ENCODE measurements at places on chromosomes 6 and 20.

- no peak for DNase-seq
Observed at GRCh38 chr20:59331721-59332329, 31.4 kb downstream of the EDN3 start.

GRCh38 chr6:291204-291696 lies 1.0 kb upstream of the DUSP22 start:
- DNase-seq: no peak

GRCh38 chr20:22285555-22285954 lies 298.8 kb downstream of the FOXA2 start:
- DNase-seq: no peak

DNA sequence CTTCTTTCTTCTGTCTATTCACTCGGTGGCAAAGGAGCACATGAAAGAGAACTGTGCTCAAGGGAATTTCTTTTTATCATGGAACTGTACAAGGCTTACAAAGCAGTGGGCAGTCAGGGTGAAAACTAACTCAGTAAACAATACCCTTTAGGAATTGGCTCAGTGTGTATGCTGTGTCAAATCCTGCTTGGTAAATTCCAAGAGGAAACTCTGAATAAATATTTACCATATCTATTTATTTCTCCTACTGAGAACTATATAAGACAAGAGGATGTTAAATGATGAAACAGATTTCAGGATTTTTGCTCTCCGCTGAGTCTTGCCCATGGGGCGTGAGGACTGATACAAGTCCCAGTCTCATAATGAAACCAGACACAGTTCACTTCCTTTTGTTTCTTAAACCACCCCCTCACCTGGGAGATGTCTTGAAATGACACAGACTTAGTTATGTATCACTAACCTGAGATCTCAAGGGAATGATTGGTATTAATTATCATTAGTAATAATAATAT lies 188.8 kb downstream of the BACH2 start:
- peak; percentile 33 for DNase-seq

DNA sequence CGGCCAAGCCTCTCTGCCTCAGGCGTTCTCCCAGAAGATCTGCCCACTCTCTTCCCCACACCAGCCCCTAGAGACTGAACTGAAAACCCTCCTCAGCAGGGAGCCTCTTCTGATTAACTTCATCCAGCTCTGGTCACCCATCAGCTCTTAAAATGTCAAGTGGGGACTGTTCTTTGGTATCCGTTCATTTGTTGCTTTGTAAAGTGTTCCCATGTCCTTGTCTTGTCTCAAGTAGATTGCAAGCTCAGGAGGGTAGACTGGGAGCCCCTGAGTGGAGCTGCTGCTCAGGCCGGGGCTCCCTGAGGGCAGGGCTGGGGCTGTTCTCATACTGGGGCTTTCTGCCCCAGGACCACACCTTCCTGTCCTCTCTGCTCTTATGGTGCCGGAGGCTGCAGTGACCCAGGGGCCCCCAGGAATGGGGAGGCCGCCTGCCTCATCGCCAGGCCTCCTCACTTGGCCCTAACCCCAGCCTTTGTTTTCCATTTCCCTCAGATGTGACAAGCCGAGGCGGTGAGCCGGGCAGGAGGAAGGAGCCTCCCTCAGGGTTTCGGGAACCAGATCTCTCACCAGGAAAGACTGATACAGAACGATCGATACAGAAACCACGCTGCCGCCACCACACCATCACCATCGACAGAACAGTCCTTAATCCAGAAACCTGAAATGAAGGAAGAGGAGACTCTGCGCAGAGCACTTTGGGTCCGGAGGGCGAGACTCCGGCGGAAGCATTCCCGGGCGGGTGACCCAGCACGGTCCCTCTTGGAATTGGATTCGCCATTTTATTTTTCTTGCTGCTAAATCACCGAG lies 14.2 kb downstream of the VEGFA start:
- DNase-seq: no peak

- no peak for DNase-seq
Observed at GRCh38 chr6:64220801-64221200, 585.2 kb downstream of the PHF3 start.

GRCh38 chr6:68637782-68638181 lies 2.7 kb downstream of the ADGRB3 start:
- no peak for DNase-seq

- DNase-seq: no peak
Observed at GRCh38 chr6:69102416-69102815, 467.3 kb downstream of the ADGRB3 start.

DNA sequence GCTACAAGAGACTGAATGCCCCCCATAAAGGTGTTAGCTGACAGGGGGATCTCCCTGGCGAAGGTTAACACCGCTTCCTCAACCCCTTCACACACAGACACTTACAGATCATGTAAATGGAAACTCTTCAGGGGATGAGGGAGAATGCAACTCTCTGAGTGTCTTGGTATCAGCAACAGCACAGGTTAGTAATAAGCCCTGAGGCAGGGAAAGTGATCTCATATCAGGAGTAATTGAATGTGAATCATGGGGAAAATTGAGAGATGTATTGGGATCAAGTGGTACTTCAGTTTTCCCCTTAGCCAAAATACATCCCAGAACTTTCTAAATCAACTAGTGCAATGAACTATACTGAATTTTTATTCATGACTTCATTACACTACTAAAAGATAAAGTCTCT lies 23.8 kb downstream of the OR2J3 start:
- no peak for DNase-seq

DNA sequence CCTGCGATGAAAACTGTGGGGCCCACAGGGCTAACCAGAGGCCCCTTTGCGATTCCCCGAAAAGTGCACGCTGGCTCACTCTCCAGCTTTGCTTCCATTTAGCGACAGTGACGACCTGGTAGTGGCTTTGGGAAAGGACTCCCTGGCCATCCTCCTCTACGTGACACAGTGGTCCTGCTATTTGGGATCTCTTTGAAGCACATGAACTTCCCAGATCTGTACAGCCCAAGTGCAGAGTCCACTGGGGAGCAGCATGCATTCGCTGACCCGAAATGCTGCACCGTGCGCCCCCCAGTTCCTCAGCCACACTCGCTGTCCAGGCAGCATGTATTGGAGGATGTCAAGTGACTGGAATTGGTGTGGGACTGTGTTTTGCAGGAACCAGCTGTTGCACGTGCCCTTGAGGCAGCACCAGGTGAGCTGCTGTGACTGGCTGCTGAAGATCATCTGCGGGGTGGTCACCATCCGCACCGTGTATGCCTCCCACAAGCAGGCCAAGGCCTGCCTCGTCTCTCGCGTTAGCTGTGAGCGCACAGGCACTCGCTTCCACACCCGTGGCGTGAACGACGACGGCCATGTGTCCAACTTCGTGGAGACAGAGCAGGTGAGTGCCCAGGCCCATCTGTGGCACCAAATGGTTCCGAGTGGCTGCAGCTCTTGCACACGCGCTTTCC lies 51.6 kb downstream of the SYNJ2 start:
- no peak for DNase-seq

DNA sequence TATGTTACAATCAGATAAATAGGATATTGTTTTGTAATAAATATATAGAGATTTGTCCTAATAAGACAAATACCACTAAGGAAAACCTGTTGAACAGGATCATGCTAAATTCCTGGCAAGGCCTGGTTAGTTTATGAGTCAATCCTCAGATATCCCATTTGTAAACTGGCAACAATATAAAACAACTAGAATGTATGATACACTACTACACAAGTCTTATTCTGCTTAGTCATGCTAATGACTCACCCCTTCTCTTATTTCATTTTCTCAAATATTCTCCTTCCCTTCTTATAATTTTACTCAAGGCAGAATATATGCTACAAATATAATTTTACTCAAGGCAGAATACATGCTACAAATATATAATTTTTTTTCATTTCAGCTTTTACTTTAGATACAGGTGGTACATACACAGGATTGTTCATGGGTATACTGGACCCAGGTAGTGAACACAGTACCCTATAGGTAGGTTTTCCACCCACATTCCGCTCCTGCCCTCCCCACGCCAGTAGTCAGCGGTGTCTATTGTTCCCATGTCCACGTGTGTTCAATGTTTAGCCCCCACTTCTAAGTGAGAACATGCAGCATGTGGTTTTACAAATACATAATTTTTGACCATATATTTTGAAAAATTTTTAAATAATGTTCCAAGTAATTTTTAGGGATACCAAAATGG lies 6.3 kb downstream of the OSER1 start:
- no peak for DNase-seq

DNA sequence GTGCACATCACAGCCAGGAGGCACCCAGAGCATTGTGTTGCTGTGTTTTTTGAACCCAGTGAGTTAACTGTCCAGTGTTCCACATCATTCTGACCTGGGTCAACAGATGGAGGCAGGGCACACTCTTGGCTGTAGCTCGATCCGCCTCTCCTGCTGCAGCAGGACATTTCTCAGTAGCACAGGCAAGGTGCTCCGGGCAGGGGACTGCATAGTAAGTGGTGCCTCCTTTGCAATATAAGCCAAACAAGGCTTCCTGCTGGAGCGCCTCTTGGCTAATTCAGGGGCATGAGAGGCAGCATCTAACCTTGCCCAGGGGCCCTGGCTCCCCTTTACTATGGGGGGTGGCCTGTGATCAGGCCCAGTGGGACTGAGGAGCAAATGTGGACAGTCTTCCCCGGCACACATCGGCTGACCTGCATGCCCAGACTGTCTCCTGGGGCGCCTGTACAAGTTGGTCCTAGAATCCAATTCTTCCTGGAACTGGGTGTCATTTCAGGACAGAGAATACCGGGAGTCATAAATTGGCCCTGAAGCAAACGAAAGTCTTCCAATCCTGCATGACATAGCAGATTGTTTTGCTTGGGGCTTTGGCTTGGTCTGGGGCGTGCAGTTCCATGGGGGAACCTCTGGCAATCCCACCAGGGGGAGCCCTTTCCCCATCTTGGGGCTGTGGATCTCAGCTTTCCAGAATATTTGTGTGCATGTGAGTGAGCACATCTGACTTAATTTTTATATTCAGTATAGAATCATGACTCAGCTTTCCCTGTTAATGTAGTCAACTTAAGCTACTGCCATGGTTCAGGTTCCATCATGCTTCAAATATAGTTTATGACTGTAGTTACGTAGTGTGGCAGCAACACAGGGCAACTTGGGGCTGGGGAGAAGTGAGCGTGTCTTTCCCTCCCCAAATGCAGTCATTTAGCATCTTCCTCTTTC lies 56.0 kb upstream of the DDR1 start:
- DNase-seq: peak; percentile 76

GRCh38 chr6:112100561-112100960 lies 13.2 kb downstream of the FAM229B start:
- no peak for DNase-seq

DNA sequence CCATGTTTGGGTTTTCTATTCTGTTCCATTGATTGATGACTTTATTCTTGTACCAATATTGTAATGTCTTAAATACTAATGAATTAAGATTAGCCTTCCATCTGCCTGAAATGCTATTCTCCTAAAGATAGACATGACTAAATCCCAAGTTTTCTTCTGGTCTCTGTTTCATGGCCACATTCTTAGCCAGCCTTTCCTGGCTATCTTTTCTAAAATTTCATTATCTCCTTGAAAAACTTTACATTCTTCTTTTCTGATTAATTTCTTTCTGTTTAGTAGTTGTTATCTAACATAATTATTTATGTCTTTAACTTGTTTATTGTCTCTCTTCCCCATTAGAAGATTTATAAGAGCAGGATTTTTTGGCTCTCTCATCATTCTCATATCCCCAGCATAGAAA lies 4.4 kb upstream of the PRIM2 start:
- DNase-seq: no peak

DNA sequence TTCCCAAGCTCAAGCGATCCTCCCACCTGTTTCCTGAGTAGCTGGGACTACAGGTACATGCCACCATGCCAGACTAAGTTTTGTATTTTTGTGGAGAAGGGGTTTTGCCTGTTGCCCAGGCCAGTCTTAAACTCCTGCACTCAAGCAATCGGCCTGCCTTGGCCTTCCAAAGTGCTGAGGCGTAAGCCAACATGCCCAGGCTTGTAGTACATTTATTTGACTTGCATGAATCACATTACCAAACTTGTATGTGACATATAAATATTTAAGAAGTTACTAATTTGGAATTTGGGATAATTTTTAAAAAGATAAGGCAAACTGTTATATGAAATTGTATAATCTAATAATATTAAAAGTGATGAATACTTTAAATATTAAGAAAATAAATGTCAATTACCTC lies 157.6 kb downstream of the MCHR2 start:
- DNase-seq: no peak

- DNase-seq: no peak
Observed at GRCh38 chr6:9062596-9062995, 627.3 kb upstream of the SLC35B3 start.

DNA sequence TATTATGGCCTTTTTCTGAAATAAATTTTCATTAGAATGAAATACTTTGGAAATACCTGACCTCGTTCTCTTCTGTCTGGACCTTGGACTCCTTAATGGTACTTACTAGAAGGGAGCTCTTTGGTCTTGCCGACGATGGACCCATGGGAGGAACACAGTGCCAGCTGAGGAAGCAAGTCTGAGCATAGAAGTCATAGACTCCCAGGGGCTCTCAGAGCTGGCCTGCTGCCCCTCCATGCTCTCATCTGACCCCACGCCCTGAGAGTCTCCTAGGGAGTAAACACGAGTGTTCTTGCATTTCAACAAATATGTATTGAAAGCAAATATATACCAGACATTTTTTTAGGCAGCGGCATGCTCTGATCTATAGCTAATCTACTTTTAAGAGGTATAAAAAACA lies 87.8 kb downstream of the PLEKHG1 start:
- DNase-seq: no peak

DNA sequence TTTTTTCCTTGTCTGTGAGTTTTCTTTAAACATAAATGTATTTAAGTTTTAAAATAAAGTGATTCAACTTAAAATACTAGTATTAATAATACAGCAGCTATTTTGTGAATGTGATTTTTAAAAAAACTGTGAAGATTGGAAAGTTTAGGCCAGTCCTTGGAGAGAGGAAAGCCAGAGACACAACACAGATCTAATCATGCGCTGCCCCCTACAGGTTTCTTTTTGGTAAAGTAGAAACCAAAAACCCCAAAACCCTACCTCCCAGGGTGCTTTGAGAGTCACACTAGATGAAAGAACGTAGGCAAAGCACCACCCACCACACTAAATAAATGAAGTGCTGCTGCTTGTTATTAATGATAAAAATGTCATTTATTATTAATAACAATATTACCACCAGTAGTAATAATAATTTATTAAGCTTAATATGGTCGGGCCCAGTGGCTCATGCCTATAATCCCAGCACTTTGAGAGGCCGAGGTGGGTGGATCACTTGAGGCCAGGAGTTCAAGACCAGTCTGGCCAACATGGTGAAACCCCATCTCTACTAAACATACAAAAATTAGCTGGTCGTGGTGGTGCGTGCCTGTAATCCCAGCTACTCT lies 33.7 kb downstream of the SLC9A8 start:
- peak; percentile 49 for DNase-seq

- peak; percentile 82 for DNase-seq
Observed at GRCh38 chr20:38873050-38873581, 53.1 kb upstream of the FAM83D start.

Data from CD4-positive, alpha-beta T cell treated with Interferon alpha-2 for 1 hour (primary cell).